ENCODE measurements at places on chromosomes 2 and 18.

DNA sequence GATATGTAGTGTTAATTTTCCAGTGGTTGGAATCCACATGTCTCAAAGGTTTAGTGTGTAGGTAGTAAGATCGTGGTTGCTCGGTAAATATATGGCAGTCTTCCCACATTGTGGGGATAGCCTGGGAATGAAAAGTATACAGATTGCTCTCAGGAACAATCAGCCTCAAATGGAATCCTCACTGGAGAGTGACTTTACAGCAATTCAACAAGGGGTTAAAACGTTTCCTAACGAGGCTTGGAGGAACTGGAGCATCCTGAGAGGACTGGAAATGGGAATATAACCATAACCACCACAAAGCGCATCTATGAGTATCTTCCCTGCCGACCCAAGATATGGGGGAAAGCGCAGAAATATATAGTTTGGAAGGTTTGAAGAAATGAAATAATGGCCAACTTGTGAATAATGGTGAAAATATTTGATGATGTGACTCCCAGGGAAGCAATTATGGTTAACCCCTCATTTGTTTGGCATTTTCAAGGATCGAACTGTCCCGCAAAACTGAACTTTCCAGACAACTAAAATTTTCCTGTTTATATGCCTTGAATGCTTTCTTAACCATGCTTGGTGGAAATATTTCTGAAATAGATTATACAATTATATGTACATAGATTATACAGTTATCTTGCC lies 100.7 kb upstream of the FOSL2 start:
- no peak for DNase-seq

DNA sequence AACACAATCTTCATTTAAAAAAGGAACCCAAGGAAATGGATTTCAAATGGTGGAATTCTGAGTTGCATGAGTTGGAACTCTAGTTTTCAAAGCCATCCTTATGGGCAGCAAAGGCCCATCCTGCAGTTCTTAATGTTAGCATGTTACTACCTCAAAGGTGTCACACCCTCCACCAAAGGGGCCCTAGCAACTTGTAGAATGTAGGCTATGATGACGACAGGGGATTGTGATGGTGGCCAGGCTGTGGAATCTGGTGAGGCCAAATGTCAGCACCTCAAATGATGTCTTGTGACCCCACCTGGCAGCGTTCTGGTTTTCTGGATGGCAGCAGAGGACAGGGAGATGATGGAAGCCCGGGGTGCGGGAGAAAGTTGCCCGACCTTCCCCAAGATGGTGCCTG lies at the start of gene TMEM247:
Gene TMEM247, plus strand, starts transcription at position 301 of the 400 bp plus-strand sequence.
- DNase-seq = no peak

- DNase-seq = no peak
These were observed 165.4 kb downstream of the FIGN start for GRCh38 chr2:163570391-163570790.

DNA sequence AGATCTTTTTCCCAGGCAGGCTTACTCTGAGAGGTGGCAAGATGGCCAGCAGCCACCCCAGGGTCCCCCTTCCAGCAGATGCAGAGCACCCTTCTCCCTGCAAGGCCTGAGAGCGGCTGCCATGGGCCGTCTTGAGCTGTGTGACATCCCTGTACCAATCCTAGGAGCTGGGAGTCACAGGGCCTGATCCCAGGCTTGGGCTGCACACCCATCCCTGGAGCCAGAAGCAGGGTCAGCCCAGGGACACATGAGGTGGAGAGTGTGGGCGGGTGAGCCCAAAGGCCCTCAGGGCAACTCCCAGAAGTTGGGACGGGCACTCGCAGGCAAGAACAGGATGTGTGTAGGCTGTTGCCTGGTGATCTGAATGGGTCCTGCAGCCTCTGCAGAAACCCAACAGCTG lies 40.5 kb downstream of the CROCC2 start:
- DNase-seq = no peak

DNA sequence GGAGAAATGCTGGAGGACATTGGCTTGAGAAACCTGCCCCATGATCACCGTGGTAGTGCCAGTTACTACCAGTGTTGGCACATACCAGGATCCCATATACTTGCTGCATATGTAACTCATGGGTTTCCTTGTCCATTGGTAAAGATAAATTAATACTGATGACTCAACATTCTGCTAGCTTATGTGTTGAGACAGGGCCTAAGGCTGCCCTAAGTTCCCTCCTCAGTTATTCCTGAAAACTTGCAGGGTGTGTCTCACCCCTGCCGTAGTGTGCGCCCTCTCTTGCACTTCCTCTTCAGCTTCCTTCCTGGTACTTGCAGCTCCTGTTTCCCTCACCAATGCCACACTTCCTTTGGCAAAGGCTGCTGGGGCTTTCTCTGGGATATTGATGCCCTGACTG lies 4.3 kb upstream of the INO80C start:
- no peak for DNase-seq

GRCh38 chr2:42652086-42652485 lies 83.7 kb downstream of the MTA3 start:
- peak; percentile 16 for DNase-seq

DNA sequence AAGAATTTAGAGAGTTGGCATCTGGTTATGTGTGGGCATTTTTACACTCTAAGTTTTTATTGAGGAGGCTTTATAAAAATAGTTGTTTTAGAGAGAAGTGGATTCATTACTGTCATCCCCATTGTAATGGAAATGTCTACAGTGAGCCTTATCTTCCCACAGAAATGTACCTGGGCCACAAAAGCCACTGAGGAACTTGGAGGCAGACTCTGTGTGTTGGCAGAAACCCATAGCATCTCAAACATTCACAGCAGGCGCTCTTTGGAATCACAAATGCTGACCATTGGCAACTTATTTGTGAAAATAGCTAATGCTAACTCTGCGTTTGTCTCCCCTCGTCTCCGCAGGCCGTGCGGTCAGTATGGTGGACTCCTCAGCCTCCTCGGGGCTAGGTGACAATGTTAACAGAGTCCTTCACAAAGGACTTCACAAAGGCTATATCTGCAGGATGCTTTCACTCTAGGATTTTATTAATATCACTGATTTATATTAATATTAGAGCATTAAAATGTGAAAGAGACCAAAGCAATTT lies 689.1 kb upstream of the POU3F3 start:
- no peak for DNase-seq

GRCh38 chr2:157291018-157291417 lies 33.5 kb downstream of the GALNT5 start:
- DNase-seq = no peak

DNA sequence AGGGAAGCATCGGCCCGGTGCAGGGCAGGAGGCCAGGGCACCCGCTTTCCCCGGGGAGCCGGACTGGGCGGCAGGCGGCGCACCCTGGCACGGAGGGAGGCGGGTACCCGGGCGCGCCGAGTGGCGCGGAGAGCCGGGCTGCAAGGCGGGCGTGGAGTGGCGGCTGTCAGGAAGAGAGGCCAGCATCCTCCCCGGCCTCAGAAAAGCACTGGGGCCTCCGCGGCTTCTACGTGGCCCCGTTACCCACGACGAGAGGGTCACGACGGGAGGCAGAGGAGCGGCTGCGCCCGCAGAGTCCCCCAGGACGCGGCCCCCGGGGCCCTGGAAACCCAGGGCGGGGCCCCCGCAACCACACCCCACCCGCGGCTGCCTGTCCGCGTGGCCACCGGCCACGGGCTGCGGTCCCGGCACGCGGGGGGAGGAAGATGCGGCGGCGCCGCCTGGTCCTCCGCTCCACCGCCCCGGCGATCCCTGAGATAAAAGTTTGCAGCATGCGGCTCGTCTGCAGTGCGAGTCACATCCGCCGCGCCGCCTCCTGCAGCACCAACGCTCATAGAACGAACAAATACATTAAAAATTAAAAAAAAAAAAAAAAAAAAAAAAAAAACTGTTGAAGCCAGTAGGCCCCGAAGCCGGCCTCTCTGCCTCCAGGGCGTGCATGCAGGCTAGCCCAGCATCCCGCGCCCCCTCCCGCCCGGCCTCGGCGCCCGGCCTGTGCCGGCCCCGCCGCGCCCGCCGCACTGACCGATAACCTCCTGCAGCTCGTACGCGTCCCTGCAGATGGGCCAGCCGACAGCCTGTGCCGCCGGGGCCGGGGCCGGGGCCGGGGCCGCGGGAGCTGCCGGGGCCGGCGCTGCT lies 683 bp downstream of the STK39 start:
- peak; percentile 77 for DNase-seq

DNA sequence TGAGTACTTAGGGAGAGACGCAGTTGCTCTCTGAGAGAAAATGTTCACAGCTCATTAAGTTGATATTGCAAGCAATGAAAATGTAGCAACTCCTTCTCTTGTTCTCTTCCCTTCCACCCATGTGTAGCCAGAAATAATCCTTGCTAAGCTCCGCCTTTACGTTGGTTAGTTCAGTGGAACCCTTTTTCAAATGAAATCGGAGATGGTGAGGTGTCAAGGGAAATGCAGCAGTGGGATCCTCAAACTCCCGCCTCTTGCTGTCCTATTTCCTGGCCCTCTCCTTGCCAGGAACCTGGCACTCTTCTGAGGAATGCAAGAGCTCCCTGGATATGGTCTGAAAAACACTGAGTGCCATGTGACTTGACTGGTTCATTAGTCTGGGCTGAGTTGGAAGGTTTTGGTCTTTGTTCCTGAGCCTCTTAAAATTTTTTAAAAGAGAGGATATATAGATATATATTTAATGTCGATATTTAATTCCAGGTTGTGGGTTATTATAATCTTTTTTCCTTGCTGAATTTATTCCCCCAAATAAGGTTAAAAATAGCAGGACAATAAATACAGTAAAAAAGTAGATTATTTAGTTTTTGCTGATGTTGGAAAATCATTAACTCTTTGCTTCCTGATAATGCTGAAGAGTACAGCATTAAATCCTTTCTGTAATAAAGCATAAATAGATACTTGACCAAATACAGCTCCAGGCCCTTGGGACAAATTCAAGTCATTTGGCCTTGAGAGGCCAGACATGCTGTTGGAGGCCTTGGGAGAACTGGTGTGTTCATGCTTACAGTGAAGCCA lies 116.2 kb downstream of the EML6 start:
- no peak for DNase-seq

DNA sequence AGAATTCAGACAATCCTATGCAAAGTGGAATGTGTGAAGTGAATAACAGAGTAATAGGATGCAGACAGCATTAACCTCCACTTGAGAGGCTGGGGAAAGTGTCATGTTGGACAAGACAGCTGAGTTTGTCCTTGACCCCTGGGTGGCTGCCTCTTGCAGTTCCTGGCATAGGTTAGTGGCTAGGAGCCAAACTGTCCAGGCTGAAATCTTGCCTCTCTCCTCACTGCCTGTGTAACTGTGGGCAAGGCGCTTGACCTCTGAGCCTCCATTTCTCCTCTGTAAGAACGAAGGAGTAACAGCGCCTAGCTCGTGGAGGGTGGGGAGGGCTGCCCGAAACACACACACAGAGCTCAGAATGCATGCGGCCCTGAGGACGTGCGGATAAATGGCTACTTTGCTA lies 34.8 kb upstream of the LDLRAD4 start:
- DNase-seq = no peak

DNA sequence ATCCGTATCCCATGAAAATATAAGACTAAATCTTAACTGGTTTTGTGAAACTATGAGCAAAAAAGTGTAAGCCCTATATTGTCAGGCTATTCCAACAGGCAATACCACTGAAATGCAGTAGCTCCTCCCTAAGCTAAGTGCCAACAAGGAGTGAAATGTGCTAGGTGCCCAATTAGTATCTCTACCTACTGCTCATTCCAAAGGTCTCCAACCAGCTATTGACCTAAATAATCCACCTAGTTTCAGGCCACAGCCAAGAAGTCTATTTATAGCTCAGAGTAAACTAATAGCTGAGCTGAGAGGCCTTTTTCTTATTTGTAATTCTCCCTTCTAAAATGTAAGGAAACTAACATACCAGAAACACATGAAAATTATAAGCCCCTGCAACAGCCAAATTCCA lies 482.2 kb downstream of the DCC start:
- DNase-seq = no peak

GRCh38 chr2:112482309-112483041 lies 519 bp downstream of the TTL start:
- DNase-seq = peak; percentile 13

DNA sequence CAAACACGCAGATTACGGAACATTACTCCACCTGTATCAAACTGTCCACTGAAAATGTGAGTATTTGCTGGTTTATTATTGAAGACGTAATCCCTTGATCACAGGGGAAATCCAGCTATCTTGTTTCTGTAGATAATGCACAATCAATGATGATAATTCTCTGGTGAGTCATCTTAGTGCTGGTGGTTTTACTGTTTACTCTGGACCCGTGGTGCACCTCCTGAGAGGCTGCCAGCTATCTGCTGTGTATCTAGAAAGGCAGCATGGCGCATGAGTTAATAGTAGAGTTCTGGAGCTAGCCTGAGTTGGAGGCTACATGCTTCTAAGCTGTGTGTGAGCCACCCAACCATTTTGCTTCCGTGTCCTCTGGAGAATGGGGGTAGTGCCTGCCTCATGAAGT lies 6.5 kb downstream of the NCAPH start:
- DNase-seq = peak; percentile 32

DNA sequence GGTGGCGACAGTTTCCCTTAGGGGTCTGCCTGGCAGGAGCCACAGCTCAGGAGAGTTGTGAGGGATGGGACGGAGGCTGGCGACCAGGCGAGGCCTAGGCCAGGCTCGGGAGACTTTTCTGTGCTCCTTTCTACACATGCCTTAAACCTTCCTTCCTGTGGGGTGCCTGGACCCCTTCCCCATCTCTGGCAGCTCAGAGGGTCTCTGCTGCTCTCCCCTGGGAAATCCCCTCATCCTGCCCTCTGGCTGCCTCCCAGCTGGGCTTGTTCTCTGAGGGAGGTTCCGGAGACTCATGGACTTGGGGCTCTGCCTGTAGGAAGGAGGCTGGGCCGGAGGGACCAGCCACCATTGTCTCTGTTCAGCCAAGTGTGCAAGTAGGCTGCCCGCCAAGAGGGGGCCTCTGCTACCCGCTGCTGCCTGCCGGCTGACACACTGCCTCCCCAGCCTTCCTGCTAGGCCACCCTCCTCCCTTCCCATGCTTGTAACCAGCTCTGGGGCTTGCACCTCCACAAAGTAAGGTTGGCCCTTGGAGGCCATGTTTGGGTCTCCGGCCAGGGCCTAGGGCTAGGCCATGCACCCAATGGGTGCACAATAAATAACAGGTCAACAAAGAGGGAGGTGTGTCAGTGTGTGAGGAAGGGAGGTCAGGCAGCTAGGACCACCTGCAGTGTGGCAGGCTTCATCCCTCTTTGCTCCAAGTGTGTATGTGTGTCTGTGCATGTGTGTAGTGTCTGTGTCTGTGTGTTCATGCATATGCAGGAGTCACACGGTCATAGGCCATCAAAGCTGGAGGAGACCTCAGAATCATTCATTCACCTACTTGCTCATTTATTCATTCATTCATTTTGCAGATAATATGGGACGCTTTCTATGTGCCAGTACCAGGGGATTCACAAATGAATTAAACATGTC lies 28.8 kb downstream of the PSD4 start:
- no peak for DNase-seq

DNA sequence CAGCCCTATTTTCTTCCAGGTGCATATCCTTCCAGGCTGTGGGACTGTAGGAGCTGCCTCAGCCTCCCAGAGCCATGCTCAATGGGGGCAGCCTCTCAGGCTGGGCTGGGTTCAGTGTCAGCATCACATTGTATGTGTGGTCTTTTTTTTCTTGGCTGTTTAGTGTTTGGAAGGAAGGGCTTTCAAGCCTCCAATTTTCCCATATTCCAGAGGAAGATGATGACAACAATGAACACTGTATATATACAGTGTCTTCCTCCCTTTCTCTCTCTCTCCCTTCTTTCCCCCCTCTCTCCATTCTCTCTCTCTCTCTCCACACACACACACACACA lies 326.4 kb downstream of the DYSF start:
- DNase-seq = no peak
